ENCODE measurements at places on chromosomes 7 and 10. TPM values are rescaled to one million over a fixed set of nuclear protein-coding genes. Genes with fewer than 3 reads are reported as not detected.

- H3K4me3 ChIP-seq = peak overlapping the region; percentile 100
- no peaks in the 10 kb centered on the region for H3K27me3 ChIP-seq
Observed at GRCh38 chr7:151232917-151233701, 826 bp downstream of the CHPF2 start.

- H3K27ac ChIP-seq = no peak overlapping the region
- no peaks in the 10 kb centered on the region for H3K27me3 ChIP-seq
- peaks cover 29% of the 10 kb centered on the region for H3K36me3 ChIP-seq
- no peak overlapping the region for H3K4me3 ChIP-seq
Observed at GRCh38 chr10:6064119-6064518, 2.0 kb upstream of the IL2RA start.

GRCh38 chr10:107914450-107915214 lies 750.1 kb upstream of the SORCS1 start:
- no peaks in the 10 kb centered on the region for H3K4me1 ChIP-seq
- no peaks in the 10 kb centered on the region for H3K36me3 ChIP-seq
- no peak overlapping the region for H3K4me3 ChIP-seq
- H3K27me3 ChIP-seq = peaks cover 28% of the 10 kb centered on the region

DNA sequence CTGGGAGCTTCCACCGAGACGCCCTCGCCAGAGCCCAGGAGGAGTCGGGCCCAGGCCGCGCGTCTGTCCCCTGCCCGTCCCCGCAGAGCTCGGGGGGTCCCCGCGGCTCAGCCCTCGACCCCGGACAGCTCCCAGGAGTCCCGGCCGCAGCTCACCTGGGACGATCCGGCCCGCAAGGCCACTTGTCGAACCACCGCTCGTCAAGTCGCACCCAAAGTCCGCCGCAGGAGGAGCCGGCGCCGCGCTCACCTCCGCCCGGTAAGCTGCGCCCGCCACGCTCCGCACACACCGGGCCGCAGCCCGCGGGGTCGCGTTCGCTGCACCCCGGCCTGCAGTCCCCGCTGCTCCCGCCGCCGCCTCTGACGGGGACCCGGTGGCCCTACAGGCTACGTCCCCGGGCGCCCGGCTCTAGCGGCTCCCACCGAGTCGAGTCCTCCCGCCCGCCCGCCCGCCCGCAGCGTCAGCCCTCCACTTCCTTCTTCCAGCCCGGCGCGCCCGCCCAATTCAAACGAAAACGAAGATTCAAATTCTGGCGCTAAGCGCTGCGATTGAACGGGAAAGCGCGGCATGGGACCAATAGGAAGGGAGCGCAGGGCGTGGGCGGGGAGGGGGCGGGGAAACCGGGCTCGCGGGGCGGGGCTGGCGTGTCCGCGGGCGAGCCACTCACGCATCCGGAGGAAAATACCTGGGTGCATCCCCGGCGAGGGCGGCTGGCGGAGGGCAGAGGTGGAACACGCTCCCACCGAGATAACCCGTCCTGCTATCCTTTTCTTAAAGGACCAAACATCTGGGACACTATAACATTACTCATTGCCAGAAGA lies at the start of gene MKI67:
Gene MKI67 (minus strand): TSS at position 480 of the 821 bp plus-strand sequence. CDS start 756 bp downstream, outside the sequence.
- peaks cover 40% of the 10 kb centered on the region for H3K36me3 ChIP-seq
- peaks cover 27% of the 10 kb centered on the region for H3K27me3 ChIP-seq
- DNase-seq = peak; percentile 95
- peak within 1 kb of the TSS; percentile 85 for H3K27ac ChIP-seq
- peak within 1 kb of the TSS; percentile 95 for H3K4me3 ChIP-seq

DNA sequence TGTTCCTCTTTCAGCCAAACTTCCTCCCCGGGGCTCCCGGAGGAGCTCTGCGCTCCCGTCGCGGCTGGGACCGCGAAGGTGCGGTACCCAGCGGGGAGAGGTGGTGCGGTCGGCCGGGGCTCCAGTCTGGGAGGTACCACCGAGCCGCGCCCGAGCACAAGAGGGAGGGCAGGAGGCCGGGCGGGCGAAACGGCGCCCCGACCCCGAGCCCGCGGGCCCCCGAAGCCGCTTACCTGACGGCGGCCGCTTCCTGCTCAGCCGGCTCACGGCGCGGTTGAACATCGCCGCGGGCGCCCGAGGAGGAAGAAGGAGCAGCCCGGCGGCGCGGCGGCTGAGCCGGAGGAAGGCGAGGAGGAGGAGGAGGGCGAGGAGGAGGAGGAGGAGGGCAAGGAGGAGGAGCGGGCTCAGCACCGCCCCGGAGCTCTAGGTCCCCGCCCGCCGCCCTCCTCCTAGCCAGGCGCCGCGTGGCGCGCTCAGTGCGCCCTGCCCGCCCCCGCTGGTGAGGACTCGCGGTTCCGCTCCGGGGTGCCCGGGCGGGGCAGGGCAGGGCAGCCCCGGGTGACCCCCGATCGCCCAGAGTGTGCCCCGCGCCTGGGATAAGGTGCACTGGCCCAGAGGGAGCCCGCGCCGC lies at the start of gene RGS10:
Gene RGS10 (minus strand): TSS at position 363 of the 631 bp plus-strand sequence. CDS start 81 bp downstream, at position 282.
- DNase-seq = peak; percentile 87
- H3K4me3 ChIP-seq = peak within 1 kb of the TSS; percentile 88
- H3K27me3 ChIP-seq = no peaks in the 10 kb centered on the region
- peak within 1 kb of the TSS; percentile 88 for H3K27ac ChIP-seq

DNA sequence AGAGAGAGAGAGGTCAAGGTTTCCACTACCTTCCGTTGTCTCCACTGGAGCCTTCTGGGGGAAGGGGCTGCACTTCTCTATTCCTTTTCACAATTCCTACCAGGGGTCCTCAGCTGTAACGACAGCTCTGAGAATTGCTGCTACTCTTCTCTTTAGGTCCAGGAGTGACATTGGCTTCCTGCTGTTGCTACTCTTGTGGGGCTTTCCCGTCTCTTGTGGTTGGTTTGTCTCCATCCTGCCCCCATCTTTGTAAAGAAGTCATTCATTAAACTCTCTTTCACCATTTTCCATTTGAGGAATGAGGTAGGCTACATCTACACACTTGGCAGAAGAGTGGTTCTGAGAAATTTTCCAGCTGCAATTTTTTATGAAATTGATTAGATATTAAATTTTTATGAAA lies 238.8 kb upstream of the LYZL1 start:
- peaks cover 14% of the 10 kb centered on the region for H3K27me3 ChIP-seq
- H3K36me3 ChIP-seq = no peaks in the 10 kb centered on the region
- DNase-seq = no peak
- no peak overlapping the region for H3K4me3 ChIP-seq
- H3K4me1 ChIP-seq = no peaks in the 10 kb centered on the region
- H3K27ac ChIP-seq = no peak overlapping the region

DNA sequence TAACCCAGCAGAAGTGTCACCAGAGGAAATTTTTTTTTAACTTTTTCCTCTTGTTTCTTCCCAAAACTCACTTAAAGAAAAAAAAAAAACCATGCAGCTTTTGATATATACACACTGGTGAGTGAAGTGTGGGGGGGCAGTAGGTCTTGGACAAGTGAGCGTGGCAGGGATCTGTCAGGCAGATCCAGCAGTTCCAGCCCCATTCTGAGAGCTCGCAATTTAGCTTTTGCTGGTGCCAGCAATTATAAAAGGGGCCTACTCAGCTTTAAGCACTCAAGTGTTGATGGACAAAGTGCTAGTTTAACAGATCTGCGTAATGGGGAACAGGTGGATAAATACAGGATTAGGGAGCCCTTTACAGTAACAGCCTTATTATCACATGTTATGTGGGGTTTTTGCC lies 619.2 kb upstream of the GALNT17 start:
- H3K4me1 ChIP-seq = no peaks in the 10 kb centered on the region
- peaks cover 2% of the 10 kb centered on the region for H3K27me3 ChIP-seq
- no peak overlapping the region for H3K4me3 ChIP-seq
- no peak overlapping the region for H3K27ac ChIP-seq
- no peaks in the 10 kb centered on the region for H3K36me3 ChIP-seq

The BTBD16 gene
- total RNA-seq = not detected

The EN2 gene
- total RNA-seq = not detected

DNA sequence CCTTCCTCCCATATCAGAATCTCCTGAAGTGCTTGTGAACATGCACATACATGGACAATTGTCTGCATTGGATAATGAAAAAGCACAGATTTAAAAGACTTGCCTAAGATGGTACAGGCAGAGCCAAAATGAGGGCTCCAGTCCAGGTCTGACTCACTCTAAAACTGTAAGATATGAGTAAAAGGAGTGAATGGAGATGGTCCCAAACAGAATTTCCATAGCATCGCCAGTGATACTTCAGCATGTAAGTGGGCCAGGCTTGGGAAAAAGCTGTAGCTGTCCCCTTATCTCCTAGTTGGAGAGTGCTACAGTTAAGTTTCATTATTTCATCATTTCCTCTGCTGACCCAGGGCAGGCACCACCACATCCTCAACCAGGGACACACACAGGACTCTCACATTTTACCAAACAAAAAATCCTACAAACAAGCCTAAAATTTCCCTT lies 26.4 kb upstream of the IL6 start:
- no peaks in the 10 kb centered on the region for H3K27me3 ChIP-seq
- H3K36me3 ChIP-seq = no peaks in the 10 kb centered on the region
- peaks cover 47% of the 10 kb centered on the region for H3K4me1 ChIP-seq
- no peak for DNase-seq

The LRRD1 gene
- total RNA-seq = not detected

DNA sequence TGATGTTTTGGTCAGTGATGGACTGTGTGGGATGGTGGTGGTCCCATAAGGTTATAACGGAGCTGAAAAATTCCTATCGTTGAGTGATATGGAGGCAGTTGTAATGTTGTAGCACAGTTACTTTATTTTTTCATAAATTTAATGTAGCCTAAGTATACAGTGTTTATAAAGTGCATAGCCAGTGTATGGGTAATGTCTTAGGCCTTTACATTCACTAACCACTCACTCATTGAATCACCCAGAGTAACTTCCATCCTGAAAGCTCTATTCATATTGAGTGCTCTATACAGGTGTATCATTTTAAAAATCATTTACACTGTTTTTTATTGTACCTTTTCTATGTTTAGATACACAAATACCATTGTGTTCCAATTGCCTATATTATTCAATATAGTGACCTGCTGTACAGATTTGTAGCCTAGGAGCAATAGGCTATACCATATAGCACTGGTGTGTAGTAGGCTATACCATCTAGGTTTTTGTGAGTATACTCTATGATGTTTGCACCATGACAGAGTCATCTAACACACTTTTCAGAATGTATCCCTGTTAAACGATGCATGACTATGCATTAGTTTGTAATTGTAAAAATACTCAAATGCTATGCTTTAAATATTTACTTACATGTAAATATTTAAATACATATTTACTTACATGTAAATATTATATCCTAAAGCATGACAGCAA lies 21.0 kb downstream of the PDCD4 start:
- no peak overlapping the region for H3K4me3 ChIP-seq
- no peaks in the 10 kb centered on the region for H3K27me3 ChIP-seq
- peaks cover 34% of the 10 kb centered on the region for H3K4me1 ChIP-seq

- peaks cover 18% of the 10 kb centered on the region for H3K27me3 ChIP-seq
- DNase-seq = no peak
- H3K4me1 ChIP-seq = no peaks in the 10 kb centered on the region
- no peak overlapping the region for H3K27ac ChIP-seq
- H3K36me3 ChIP-seq = no peaks in the 10 kb centered on the region
Observed at GRCh38 chr10:33703501-33704213, 369.2 kb upstream of the NRP1 start.

DNA sequence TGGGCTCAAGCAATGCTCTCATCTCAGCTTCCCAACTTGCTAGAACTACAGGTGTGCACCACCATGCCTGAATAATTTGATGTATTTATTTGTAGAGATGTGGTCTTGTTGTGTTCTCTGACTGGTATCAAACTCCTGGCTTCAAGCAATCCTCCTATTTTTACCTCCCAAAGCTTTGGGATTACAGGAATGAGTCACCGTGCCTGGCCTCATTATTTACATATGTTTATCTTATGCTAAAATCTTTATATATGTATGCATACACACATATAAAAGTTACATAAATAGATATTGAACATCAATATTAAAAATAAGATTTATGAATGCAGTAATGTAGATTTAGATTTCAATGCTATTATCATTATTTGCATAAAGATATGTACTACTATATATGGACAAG lies 1634.5 kb upstream of the LRRTM3 start:
- H3K4me3 ChIP-seq = no peak overlapping the region
- H3K27me3 ChIP-seq = no peaks in the 10 kb centered on the region
- no peaks in the 10 kb centered on the region for H3K36me3 ChIP-seq
- no peak for DNase-seq

The ITPRID1 gene
- total RNA-seq = not detected

- H3K36me3 ChIP-seq = peaks cover 1% of the 10 kb centered on the region
- H3K4me1 ChIP-seq = no peaks in the 10 kb centered on the region
- no peaks in the 10 kb centered on the region for H3K27me3 ChIP-seq
- no peak overlapping the region for H3K27ac ChIP-seq
- DNase-seq = no peak
Observed at GRCh38 chr7:64581926-64582894, 19.3 kb upstream of the ZNF680 start.

DNA sequence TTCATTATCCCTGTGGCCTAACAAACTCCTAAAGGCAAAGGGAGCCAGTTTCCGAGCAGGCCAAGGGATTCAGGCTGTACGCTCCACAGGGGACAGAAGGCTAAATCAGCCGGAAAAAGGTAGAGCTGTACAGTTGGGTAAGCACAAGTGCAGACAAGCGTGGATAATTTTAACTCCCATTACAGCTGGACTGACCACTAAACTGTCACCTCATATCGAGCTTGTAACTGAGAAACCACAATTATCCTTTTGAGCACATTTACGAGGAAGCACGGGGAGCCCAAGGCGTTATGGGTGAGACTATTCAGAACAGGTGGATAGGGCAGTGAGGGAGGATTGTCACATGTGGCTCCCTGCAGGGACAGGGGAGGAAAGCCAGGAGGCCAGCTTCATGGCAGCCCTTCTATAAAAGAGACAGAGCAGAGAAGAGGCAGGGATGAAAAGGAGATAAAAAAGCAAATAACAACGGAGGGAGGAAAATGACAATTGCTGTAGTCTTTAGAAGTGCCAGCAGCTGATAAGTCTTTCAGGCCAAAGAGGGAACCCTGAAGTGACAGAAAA lies 288.0 kb downstream of the FGFR2 start:
- no peak overlapping the region for H3K27ac ChIP-seq
- no peaks in the 10 kb centered on the region for H3K36me3 ChIP-seq
- H3K27me3 ChIP-seq = no peaks in the 10 kb centered on the region
- no peaks in the 10 kb centered on the region for H3K4me1 ChIP-seq
- no peak overlapping the region for H3K4me3 ChIP-seq

DNA sequence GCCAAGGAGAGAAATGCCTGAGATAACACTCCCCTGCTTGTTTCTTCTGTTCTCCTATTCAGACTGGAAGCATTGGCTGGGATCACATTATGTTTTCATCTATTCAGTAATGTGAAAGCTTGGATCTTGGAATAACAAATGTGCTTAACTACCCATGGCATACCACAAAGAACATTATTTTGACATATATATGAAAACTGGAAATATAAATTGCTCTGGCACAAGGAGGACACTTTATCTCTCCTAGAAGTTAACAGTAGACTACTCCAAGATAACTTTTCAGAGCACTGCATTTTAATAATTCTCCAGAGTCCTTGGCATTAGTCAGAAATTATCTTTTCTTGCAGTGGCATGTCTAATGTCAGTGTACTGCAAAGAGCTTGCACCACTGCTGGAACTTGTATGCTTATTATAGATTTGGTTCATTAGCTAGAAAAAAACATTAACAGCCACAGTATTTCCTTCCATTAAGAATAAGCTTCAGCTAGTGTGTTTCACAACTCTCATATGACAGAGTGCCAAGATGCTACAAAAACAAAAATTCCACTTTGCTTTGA lies 169.3 kb upstream of the LRRN3 start:
- DNase-seq = no peak
- H3K36me3 ChIP-seq = peaks cover 2% of the 10 kb centered on the region
- H3K4me3 ChIP-seq = no peak overlapping the region
- H3K27ac ChIP-seq = no peak overlapping the region
- H3K4me1 ChIP-seq = peaks cover 11% of the 10 kb centered on the region
- H3K27me3 ChIP-seq = no peaks in the 10 kb centered on the region

All from activated naive CD4-positive, alpha-beta T cell treated with anti-CD3 and anti-CD28 coated beads for 36 hours (primary cell).